SK-MEL-5 (cell line): ENCODE measurements at places on chromosomes 3 and 15.
A peak's percentile ranks its signal among the peaks of the same experiment; 100 is the strongest.

DNA sequence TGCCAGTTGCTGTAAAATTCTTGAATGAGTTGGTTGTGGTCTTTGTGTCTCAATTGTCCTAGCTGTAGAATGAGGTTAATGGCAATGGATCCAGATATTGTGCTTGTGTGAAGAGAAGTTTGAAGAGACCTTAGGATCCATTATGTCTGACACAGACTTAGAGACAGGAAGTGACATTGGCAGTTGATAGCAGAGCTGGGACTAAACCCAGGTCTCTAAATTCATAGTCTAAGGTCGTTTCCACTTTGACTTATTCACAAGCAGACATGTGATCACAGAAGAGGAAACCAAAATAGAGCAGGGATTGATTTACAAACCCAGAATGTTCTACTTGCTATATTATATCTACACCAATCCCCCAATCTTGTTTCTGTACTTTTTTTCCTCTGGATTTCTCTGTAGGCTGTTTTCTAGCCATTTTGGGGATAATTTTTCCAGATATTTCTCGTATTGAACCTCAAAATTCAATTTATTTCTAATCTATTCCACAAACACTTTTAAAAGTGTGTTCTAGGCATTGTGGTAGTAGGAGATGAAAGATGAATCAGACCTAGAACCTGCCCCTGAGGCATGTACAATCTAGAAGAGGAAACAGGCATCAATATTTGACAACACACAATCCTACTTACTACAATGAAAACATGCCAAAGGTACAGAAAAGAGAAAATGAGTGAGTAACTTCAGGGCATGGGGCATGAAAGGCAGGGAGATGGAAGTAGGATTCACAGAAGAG lies 123.3 kb downstream of the NFKBIZ start:
- no peak for DNase-seq

DNA sequence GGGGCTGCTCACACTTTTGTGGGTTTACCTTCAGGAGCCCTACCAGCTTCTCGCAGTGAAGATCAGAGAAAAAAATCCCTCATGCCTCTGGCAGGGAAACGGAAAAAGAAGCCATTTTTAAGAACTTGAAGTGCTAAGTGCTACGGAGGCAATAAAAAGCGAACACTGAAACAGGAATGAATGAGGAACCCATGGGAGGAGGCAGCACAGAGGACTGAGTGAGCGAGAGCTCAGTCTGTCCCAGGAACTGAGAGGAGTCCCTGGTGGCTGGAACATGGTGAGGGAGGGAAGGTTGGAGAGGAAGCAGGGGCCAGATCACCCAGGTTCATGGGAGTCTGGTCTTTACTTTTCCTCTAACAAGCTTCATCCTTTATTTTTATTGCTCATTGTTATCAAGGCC lies 228.1 kb upstream of the PROK2 start:
- no peak for DNase-seq

GRCh38 chr3:112460519-112461195 lies 38.6 kb downstream of the BTLA start:
- DNase-seq = no peak

GRCh38 chr3:110165753-110166152 lies 828.4 kb upstream of the DPPA4 start:
- DNase-seq = no peak

GRCh38 chr15:45326741-45327140 lies 51.6 kb downstream of the GATM start:
- peak; percentile 81 for DNase-seq

DNA sequence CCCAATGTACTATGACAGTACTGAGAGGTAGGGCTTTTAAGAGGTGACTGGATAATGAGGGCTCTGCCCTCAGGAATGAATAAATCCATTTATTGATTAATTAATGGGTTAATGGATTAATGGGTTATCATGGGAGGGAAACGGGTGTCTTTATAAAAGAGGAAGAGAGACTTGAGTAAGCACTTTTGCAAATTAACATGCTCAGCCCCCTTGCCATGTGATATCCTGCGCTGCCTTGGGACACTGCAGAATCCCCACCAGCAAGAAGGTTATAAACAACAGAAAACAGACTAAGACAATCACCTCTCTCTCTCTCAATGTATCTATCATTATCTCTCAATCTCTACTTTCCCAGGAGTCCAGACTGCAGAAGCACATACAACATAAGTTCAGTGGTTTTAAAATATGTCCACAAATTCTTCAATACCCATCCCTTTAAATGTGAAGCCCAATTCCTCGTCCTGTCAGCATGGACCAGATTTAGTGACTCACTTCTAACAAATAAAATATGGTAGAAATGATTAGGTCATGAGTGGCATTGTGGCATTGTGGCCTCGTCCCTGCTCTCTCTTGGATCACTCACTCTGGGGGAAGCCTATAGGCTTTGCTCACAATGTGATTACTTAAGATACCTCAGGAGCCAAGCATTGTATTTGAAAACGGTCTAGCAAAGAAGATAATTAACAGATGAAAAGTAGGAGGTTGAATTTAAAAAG lies 40.0 kb upstream of the IL12A start:
- DNase-seq = no peak

- DNase-seq = peak; percentile 74
These were observed 25.6 kb upstream of the GPR171 start for GRCh38 chr3:151228666-151229040.

DNA sequence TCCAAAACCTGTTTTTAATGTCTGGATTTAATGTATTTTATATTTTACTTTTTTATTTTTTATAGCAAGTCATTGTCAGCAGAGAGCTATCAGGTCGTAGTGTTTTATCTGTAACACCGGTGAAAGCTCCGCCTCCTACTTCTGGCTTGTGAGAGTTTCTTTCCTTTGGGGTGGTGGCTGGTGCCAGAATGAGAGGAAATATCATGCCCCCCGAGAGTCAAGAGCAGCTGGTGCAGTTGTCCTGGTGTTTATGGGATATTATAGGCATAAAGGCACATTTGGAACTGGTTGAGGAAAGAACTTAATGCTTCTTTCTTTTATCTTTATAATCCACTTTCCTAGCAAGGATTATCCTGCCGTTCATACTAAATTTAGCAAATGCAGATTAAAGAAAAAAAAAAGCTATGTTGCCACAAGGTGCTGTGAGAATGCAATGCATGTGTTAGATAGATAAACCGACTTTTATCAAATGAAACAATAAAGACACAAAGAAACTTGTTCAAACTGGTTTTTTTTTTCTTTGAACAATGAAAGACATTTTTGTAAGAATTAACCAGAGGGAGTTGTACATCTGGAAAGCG lies 260.1 kb upstream of the PLSCR5 start:
- DNase-seq = no peak

- DNase-seq = no peak
These were observed 482.2 kb upstream of the ADAMTS9 start for GRCh38 chr3:65169961-65170360.

DNA sequence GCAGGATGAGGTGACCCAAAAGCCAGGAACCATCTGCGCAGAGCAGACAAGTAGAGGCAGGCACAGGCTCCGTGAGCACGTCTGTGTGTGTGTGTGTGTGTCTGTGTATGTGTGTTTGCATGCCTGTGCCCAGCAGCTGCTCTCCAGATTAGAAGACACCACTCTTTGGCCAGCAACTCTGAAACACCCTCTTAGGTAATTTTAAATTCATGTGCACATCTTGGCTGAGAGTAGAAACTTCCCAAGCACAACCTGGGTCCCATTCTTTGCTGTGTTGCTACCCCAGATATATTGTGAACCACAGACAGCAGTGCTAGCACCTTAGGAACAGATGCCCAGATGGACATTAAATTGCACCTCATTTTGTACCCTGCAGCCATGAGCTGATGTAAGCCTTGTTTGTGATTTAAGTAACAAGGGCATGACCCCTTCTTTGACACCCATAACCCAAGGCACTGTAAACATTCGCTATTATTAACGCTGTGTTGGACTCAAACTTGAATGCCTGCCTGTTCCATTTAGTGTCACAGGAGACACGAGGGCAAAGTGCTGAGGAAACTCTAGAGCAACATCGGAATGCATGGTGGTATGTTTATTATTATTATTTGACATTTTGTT lies at the start of gene FILIP1L:
TSS of gene FILIP1L (minus strand) at position 89 of the 618 bp plus-strand sequence.
- DNase-seq = no peak

DNA sequence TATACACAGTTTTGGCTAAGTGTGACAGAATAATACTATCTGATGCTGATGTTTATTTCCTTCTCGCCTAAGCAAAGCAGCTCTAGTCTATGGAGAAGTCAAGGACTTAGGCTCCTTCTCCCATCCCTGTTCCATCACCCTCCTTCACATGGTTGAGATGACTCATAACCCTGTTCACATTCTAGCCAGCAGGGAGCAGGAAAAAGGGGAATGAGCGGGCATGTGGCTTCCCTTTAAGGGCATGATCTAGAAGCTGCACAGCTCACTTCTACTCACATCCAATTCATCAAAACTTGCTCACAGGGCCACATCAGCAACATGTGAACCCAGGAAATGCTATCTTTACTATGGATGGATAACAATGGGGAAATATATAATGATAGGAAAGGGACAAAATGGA lies 40.9 kb downstream of the CBLB start:
- DNase-seq = peak; percentile 92

DNA sequence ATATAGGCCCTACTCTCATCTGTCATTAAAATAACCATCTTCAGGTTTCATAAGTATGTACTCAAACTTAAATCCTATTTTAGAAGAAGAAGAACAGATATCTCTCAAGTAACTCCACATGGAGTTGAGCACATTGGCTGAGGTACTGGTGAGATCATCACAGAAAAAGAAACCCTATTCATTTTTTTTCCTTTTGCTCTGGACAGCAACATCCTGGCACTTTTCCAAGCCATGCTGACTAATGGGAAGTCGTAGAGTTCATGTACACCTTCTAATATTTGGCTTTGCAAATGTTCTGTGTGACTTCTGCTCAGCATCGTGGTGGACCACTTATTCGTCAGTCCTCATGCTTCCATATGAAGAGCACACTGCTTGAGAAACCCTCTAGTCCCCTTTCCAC lies 336.0 kb upstream of the KCNH8 start:
- DNase-seq = no peak

DNA sequence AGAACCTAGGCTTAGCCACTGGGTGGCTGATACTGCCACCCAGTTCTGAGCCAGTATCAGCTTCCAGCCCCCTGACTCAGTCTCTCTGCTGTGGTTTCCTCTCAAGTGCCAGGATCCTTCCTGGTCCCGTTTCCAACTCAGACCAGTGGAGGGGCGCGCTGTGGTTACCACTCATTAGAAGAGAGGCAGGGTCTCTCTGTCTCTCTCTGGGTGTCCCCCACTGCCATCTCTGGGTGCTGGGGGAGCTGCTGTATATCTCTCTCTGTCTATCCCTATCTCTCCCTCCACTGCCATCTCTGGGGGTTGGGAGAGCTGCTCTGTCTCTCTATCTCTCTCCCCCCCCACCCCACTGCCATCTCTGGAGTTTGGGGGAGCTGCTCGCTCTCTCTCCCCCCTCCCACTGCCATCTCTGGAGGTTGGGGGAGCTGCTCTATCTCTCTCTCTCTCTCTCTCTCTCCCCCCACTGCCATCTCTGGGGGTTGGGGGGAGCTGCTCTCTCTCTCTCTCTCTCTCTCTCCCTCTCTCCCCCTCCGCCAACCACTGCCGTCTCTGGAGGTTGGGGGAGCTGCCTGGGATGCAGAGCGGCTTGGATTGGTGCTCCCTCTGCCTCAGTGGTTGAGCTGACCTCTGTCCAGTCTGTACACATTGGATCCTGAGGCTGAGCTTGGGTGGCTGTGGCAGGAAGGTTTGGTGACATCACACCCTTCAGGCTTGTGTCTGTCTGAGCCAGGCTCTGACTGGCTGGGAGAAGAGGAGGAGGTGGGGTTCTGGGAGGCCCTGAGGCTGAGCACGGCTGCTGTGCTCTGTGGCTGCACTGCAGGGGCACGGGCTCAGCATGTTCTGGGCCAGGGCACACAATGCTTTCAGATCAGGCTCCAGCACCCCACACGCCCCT lies 98.9 kb downstream of the APBA2 start:
- peak; percentile 10 for DNase-seq

- DNase-seq = no peak
These were observed 79.0 kb downstream of the SEMA6D start for GRCh38 chr15:47796339-47796738.

DNA sequence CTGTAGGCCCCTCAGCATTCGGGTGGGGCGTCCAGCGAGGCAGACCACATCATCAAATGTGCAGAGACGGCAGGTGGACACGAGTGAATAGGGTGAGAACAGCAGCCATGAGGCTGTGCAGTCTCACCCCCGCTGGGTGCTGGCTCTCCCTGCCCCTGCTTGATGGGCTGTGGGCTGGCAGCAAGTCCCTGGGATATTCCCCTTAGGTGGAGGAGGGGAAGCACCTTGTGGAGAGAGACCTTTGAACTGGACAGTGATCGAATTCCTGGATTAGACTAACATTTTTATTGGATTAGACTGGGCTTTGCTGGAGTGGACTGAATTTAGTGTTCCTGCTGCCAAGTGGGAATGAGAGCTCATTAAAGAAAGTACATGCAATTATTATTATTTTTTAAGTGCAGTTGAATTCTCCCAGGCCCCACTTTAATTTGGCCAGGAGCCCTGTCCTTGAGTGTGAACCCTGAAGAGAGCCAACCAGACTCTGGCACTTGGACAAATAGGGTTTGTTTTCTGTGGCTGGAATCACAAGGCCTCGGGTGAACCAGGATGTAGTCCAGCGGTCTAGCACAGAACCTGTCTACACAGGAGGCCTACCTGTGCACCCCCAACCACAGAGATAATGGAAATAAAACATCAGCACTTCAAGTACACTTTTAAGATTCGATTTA lies 193.1 kb downstream of the ABHD5 start:
- DNase-seq = no peak

DNA sequence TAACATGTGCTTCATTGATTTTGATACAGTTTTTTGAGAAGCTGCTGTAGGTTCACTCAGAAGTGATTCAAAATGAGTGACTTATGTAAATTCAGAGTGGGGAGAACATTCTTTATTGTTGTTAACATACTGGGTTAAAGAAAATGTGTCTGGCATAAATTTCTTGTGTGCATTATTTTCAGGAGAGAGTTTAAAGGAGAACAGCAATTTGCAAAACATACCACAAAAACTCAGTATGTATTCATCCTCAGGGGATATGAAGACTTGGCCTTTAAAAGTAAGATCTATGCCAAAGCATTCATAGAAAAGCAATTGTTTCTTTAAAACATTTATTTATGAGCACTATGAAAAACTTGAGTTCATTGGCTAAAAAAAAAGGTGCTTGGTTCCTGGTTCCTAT lies 1089.8 kb downstream of the ROBO2 start:
- DNase-seq = no peak

DNA sequence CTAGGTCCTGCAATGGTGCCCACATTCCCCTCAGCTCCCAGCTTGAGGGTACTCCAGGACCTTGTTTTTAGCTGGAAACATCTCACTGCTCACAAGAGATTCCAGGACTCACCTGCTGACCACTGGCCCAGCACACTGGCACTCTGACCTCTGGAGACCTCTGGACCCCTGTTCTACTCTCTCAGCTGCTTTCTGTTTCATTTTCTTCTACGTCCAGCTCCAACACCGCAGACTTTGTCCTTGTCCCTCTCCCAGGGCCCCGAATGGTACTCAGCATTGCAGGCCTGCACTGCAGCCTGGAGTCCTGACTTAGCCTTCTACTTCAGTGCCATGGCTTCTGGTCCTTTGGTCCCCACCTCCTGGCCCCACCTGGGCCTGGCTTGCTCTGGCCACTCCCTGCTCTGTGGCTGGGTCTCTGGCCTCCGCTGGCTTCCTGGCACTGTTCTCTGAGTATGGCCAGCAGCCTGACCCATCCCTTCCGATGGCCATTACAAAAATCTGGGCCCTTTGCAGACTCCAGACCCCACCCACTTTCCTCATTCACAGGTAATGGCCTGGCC lies 27.9 kb downstream of the KY start:
- no peak for DNase-seq

GRCh38 chr15:52466134-52466701 lies 62.5 kb downstream of the MYO5A start:
- DNase-seq = no peak

GRCh38 chr15:49747340-49747739 lies 126.5 kb downstream of the DTWD1 start:
- no peak for DNase-seq
